ENCODE measurements at places on chromosomes 6 and 20.

DNA sequence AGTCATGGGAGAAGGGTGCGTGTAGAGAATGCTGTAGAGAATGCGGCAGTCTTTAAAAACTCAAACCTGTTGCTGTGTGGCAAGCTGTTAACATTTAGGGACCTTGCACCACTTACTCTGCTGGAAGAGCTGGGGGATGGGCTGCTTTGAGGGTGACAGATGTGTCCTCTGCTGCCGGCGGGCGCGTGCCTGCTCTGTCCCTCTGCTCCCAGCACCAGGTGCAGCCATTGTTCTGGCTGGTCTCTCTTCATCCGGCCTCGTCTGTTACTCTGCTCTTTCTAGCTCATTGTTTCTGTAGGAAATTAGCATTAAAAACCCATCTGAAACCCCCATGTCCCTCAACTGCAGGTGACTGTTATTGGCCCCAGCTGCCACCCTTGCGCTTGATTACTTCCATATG lies 78.5 kb downstream of the CBFA2T2 start:
- no peak for DNase-seq

DNA sequence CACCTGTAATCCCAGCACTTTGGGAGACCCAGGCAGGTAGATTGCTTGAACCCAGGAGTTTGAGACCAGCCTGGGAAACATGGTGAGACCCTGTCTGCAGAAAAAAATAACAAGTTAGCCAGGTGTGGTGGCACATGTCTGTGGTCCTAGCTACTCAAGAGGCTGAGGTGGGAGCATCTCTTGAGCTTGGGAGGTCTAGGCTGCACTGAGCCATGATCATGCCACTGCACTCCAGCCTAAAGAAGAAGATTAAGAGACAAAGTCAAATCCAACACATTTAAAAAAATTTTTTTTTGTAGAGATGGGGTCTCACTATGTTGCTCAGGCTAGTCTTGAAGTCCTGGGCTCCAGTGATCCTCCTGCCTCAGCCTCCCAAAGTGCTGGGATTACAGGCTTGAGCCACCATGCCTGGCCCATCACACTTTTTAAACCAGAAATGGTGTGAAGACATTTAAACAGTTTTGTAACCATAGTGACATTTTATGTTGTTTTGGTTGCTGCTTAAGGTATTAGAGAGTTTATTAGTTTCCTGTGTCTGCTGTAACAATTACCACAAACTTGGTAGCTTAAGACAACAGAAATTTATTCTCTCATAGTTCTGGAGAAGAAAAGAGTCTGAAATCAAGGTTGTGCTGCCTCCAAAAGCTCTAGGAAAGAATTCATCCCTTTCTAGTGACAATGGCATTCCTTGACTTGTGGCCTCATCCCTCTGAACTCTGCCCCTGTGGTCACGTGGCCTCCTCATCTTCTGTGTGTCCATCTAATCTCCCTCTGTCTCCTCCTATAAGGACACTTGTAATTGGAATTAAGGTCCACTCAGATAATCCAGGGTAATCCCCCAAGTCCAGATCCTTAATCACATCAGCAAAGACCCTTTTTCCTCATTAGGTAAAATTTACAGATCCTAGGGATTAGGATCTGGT lies 104.6 kb upstream of the TNFAIP3 start:
- no peak for DNase-seq

DNA sequence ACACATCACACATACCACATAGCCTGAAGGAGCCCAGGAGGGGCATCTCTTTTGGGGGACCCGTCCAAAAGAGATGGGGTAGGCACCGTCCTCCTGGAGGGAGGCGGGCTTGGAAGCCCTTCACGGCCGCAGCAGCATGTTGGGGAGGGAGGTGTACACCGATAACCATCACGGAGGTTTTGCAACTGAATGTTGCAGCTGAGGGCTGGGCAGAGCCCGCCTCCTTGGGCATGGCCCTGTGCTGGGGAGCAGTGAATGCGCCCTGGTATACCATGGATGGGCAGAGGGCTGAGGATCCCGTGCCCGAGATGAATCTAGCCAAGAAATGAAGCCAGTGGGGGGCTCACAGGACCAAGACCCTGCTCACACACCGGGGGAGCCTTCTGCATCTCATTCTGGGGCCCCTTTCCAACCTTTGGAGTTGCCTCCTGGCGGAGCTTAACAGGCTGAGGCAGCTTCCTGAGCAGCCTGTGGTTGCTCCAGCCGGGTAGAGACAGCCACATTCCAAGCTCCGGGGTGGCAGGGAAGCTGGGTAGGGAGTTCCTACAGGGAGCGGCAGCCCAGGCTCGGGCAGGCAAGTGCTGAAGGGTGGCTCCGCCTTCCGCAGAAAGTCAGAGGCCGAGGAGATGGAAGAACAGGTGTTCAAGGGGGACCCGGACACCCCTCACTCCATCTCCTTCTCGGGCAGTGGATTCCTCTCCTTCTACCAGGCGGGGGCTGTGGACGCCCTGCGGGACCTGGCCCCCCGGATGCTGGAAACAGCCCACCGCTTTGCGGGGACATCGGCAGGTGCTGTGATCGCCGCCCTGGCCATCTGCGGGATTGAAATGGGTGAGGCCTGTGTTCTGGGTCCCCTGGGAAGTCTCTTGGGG lies at the start of gene PNPLA1:
Gene PNPLA1 (plus strand): TSS at position 227 of the 872 bp plus-strand sequence. CDS start 400 bp downstream, at position 627.
- no peak for DNase-seq

- no peak for DNase-seq
These were observed 48.4 kb upstream of the NCOA3 start for GRCh38 chr20:47453167-47453782.

- no peak for DNase-seq
These were observed 129.0 kb downstream of the F13A1 start for GRCh38 chr6:6191476-6191875.

GRCh38 chr6:27066381-27066780 lies 181.1 kb upstream of the PRSS16 start:
- no peak for DNase-seq

DNA sequence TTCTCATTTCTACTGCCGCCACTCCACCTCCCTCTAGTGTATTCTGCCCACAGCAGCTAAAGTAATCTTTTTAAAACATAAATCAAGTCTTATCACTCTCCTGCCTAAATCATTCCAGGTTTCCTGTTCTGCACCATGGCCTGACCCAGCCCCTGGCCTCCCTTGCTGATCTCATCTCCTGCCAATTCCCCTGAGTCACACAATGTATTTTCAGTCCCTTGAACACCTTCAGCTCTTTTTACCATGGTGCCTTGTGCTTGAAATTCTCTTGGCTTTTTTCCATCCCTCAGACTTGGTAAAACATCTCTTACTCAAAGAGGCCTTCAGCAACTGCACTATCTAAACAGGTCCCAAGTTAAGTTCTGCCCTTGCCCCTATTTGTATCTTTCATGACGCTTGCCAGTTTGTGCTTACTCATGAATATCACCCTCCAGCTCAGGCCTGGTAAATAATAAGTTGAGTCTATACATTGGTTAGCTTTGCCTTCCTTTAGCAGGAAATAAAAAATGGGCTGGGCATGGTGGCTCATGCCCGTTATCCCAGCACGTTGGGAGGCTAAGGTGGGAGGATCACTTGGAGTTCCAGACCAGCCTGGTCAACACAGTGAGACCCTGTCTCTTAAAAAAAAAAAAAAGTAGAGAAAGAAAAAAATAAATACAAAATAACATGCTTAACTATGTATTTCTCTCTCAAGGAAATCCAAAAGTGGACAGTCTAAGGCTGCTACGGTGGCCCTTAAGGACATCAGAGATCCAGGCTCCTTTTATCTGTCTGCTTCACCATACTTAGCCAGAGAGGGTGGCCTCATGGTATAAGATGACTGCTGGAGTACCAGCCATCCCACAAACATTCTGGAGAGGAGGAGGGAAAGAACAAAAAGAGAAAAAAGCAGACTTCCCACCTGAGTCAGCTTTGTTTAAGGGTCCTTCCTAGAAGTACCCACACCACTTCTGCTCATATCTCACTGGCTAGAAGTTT lies 62.2 kb downstream of the ARFGEF2 start:
- DNase-seq, result no peak

DNA sequence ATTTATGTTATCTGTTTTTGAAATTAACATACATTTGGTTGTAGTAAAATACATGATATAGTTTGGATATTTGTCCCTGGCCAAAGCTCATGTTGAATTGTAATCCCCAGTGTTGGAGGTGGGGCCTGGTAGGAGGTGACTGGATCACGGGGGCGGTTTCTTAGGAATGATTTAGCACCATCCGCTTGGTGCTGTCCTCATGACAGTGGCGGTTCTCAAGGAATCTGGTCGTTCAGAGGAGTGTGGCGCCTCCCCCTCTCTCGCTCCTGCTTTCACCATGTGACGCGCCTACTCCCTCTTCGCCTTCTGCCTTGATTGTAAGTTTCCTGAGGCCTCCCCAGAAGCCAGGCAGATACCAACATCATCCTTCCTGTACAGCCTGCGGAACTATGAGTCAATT lies 29.0 kb downstream of the CTCFL start:
- no peak for DNase-seq

- DNase-seq, result no peak
These were observed 10.3 kb downstream of the KCNK5 start for GRCh38 chr6:39218868-39219567.

DNA sequence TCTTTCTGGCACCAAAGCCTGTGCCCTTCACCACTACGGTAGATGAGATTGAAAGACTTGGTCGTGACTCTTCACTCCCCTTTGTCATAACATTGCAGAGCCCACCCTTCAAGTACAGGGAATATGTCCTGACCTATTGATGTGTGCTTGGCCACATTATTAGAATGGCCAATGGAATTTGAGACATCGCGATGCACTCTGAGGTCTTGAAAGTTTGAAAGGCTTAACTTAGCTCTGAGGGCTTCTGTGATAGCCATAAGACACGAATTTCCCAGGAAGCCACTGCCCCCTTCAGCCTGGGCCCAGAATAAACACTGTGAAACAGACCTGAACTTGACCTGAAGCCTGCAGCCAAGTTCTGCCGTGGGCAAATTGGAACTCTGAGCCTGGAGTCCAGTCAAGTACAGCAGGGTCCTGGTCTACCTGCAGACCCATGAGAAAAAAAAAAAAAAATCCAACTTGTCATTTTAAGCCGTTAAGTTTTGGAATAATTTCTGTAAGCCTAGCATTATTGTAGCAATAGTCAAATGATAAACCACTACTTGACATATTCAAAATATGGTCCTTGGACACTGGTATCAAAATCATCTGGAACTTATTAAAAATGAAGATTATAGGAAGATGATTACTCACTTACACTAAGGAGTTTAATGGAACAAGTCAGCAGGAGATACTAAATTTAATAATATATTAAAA lies 36.9 kb upstream of the TRAF3IP2 start:
- no peak for DNase-seq

DNA sequence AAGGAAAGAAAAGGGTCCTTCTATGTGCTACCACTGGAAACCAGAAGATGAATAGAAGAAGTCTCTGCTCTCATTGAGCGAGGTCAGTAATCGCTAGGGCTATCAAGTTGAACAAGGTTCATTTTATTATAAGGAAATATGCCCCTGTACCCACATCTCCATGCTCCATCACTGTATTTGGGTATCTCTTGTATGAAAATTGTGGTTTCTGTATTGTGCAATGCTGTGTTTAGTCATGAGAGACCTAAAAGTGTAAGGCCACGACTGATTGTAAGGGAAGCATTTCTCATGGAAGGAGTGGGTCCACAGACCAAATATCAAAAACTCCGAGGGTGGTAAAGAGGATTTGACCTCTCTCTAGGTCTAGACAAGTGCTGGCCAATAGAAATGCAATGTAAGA lies 3.6 kb upstream of the HS3ST5 start:
- no peak for DNase-seq

GRCh38 chr6:11806561-11807317 lies 28.1 kb upstream of the ADTRP start:
- DNase-seq, result no peak

- no peak for DNase-seq
These were observed 27.3 kb downstream of the WRNIP1 start for GRCh38 chr6:2792330-2793110.

GRCh38 chr20:58384821-58385220 lies 4.2 kb upstream of the VAPB start:
- DNase-seq, result no peak

- DNase-seq, result no peak
These were observed 67.3 kb downstream of the PREX1 start for GRCh38 chr20:48760403-48760983.

DNA sequence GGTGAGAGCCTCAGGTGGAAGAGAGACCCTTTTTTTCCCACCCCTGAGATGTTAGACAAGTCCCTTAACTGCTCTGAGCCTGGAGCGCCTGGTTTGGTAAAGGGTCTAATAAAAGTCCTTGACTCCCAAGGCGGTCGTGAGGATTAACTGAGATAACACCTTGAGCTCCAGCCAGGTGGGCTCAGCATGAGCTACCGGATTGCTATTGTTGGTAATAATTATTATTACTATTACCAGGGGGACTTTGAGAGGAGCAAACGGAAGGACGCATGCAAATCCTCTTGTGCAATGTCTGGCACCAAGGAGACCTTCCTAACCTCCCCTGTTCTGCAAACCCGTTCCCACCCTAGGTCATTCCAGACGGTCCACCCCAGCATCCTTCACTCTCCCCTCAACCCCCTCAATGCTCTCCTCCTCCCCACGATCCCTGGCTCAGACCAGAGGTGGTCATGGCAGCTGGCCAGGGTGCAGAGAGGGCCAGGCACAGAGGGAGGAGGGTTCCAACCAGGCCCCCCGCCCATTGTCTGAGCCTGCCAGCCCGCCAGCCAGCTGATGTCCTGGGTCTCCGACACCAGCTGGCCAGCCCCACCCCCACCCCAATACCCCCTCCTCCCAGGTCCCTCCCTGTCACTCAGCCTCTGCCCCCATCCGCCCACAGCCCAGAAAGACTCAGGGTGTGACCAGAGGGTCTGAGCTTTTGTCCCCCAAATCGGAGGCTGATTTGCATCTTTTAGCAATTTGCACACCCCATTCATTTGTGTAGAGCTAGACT lies 14.3 kb upstream of the CBFA2T2 start:
- DNase-seq, result no peak

DNA sequence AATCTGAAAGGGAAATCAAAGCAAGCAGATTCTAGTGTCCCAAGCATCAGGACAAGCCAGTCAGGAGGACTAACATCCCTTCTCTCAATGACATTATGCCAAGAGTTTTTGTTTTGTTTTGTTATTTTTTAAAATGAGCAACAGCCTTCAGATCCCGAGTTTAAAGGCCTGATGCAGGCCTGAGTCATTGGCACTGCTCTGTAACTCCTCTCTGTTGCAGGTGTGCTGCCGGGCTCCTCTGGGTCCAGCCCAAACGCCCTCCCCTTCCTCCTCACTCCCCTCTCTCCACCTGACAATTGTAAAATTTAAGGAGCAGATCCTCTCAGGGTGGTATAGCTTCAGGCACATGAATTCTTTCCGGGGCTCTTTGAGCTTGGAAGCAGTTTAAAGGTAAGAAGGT lies 502.0 kb downstream of the BMP2 start:
- DNase-seq, result no peak

Measured in NCI-H1048 (cell line).